Stimulated activated CD4-positive, alpha-beta T cell treated with anti-CD3 and anti-CD28 coated beads, TNF-alpha, amount 100 ng/mL, for 1 hour (primary cell): ENCODE measurements at places on chromosomes 12 and 14.

- DNase-seq = no peak
Observed at GRCh38 chr12:98767248-98767647, 122.2 kb downstream of the APAF1 start.

GRCh38 chr14:99030454-99030853 lies 241.5 kb downstream of the BCL11B start:
- DNase-seq = no peak

DNA sequence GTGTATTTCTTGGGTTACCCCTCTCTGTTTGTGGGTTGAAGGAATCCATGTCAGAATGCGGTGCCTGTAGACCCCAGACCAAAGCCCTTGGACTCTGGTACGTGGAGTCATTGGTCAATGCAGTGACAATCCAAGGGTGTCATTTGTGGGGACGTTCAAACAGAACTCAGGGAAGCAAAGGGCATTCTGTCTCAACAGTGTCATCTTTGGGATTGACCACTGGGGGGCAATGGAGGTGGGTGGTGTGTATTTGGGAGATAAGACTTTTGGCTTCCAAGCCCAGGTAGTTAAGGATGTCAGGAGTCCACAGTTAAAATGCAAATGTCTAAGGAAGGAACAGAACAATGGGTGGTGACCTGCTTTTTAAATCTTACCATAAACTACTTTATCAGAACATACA lies 54.6 kb upstream of the CCDC175 start:
- DNase-seq = no peak

DNA sequence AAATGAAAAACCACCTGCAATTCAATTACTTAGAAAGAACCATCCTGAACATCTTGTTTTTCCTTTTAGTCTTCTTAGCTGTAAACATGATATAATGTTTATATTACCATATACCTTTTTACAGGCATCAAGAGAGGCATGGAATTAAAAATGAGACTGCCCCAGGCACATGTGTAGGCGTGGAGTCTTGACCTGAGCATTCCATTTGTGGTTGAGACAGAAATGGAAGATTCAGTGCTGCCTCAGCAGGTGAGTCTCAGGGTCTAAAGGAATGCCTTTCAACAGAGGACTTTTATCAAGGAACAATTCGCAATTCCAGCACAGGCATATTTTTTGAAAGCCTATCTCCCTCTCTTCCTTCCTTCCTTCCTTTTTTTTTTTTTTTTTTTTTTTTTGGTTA lies 8.0 kb upstream of the NANOGNB start:
- no peak for DNase-seq

DNA sequence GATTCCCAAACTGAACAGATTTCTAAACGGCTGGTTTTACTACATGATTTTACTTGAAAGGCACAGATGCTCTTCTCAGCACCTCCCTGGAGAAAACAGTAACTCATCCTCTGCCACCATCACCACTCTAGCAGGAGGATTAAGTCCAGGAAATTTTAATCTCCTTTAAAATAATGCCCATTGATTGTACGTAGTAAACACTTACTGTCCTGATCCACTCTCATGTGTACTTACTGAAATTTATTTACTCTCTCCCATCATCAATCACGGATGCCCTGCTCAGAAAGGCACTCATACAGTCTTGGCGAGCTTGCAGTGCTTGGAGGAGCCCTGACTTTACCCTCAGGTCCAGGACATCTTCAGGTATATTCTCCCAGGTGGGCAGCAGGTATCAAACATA lies 239.8 kb upstream of the EGLN3 start:
- DNase-seq = no peak

GRCh38 chr12:54561164-54561563 lies 11.8 kb downstream of the PDE1B start:
- no peak for DNase-seq

DNA sequence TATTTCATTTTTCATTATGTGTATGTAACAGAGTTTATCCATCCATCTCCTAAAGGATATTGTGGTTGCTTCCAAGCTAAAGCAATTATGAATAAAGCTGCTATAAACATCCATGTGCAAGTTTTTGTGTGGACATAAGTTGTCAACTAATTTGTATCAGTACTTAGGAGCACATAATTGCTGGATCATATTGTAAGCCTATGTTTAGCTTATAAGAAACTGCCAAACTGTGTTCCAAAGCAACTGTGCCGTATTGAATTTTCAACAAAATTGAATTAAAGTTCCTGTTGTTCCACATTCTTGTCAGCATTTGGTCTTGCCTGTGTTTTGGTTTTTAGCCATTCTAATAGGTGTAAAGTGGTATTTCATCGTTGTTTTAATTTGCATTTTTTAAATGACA lies 416.9 kb downstream of the SLC6A15 start:
- DNase-seq = no peak

GRCh38 chr14:96274543-96274942 lies 18.5 kb downstream of the BDKRB1 start:
- DNase-seq = no peak

- no peak for DNase-seq
Observed at GRCh38 chr12:114269153-114269552, 136.8 kb downstream of the TBX5 start.
